ENCODE measurements at places on chromosomes 6 and 20. TPM values are rescaled to one million over a fixed set of nuclear protein-coding genes. Genes with fewer than 3 reads are reported as not detected.

The ZNF335 gene
- total RNA-seq: 40.9 TPM

The SLC4A11 gene
- 3.3 TPM for total RNA-seq

The ELMO2 gene
- 79.7 TPM for total RNA-seq

The PTK6 gene
- total RNA-seq: 0.16 TPM

The PPP1R16B gene
- 139 TPM for total RNA-seq

The OOEP gene
- total RNA-seq: not detected

The NNAT gene
- 0.29 TPM for total RNA-seq

The ESF1 gene
- total RNA-seq: 30.3 TPM

The TENT5A gene
- 0.34 TPM for total RNA-seq

The NKX2-2 gene
- total RNA-seq: not detected

The NUP43 gene
- total RNA-seq: 81.3 TPM

The SESN1 gene
- 13.6 TPM for total RNA-seq

The CST5 gene
- not detected for total RNA-seq

The FAM217A gene
- total RNA-seq: not detected

The TAP1 gene
- 284 TPM for total RNA-seq

The SGK2 gene
- 0.17 TPM for total RNA-seq

Data from activated T-helper 1 cell treated with anti-CD3 and anti-CD28 coated beads, Interleukin-12 subunit alpha, Interleukin-12 subunit beta, Interleukin-2, Interleukin-4 antibody, amounts not matched to agents 30 ng/mL and 10 ng/mL and 1 ng/mL, durations not matched to agents 14 hours and 24 hours and 36 hours (primary cell).